Effector memory CD4-positive, alpha-beta T cell (primary cell): ENCODE measurements at places on chromosomes 16 and 17.

GRCh38 chr17:1137465-1137894 lies 42.3 kb downstream of the ABR start:
- DNase-seq: peak; percentile 14
- H3K4me3 ChIP-seq: no peak overlapping the region
- no peaks in the 10 kb centered on the region for H3K4me1 ChIP-seq
- no peaks in the 10 kb centered on the region for H3K27me3 ChIP-seq
- no peak overlapping the region for H3K27ac ChIP-seq

DNA sequence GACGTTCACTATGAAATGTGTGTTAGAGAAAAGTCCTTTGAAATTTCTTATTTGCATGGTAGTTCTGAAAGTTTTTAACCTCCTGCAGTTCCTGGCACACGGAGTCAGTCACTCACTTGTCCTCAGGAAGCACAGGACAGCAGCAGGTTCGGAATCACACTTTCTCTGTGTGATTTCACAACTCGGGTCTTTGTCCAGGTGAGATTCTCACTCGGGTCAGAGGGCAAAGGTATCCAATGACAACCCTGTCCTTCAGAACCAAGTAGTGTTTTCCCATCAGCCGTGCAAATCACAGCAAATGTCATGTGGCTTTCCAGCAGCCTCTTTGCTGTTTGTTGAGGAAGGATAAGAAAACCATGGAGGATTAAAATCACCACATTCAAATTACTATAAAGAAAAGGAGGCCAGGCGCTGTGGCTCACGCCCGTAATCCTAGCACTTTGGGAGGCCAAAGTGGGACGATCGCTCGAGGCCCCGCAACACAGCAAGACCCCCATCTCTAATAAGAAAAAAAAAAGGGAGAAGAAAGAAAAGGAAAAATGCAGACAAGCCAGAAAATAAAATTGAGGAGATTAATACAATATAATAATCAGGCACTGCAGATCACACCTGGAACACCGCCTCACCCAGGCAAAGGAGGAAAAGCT lies 22.0 kb downstream of the ADCY9 start:
- DNase-seq: no peak
- H3K4me1 ChIP-seq: peaks cover 3% of the 10 kb centered on the region
- no peaks in the 10 kb centered on the region for H3K36me3 ChIP-seq
- no peak overlapping the region for H3K27ac ChIP-seq
- H3K27me3 ChIP-seq: no peaks in the 10 kb centered on the region

DNA sequence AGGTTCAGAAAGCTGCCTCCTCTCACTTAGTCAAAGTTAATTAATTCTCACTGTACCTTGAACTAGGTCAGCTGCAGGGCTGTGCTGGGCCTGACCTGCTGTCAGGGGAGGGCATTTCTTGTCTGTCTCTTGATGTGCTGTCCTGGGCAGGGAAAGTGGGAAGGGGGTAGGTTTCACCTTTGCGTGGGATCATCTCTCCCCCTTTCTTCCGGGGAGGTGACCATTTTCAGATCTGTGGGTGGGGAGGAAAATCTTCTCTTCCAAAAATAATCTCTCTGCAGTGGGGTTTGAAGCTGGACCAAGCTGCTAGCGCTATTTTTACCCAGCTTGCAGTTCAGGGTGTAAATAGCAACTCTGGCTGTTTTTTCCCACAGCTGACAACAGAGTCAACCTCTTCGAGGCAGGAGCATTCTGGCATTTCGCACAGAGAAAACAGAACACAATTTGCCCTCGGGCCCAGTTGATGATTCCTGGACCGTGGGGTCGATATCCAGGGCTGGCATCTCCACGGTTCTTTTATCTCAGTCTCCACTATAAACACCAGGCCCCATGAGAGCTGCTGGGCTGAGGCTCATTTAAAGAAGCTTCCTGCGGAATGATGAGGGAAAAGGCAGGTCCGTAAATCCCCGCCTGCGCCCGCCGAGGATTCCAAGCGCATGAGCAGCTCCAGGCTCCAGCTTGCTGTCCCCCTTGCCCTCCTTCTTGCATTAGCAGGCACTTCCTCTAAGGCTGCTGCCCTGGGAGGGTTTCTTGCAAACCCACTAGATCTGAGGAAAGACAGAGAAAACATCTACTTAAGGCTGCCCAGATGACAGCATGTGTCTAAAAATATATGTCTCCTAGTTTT lies 93.9 kb downstream of the YPEL2 start:
- no peak overlapping the region for H3K27ac ChIP-seq
- no peak overlapping the region for H3K4me3 ChIP-seq
- H3K36me3 ChIP-seq: no peaks in the 10 kb centered on the region
- H3K27me3 ChIP-seq: no peaks in the 10 kb centered on the region
- no peaks in the 10 kb centered on the region for H3K4me1 ChIP-seq

GRCh38 chr17:50361561-50362480 lies 11.2 kb downstream of the MRPL27 start:
- no peak overlapping the region for H3K27ac ChIP-seq
- DNase-seq: peak; percentile 19
- peaks cover 4% of the 10 kb centered on the region for H3K4me1 ChIP-seq
- peaks cover 45% of the 10 kb centered on the region for H3K36me3 ChIP-seq
- no peak overlapping the region for H3K4me3 ChIP-seq
